ENCODE measurements at places on chromosomes 6 and 20.

- DNase-seq, result no peak
Observed at GRCh38 chr6:113672491-113673149, 184.5 kb upstream of the MARCKS start.

GRCh38 chr6:141421378-141421777, 711.3 kb upstream of the GJE1 start:
- DNase-seq, result no peak

- DNase-seq, result no peak
Observed at GRCh38 chr20:3406481-3407039, 909 bp downstream of the DNAAF9 start.

GRCh38 chr6:34239893-34240292, 3.2 kb downstream of the HMGA1 start:
- no peak for DNase-seq

DNA sequence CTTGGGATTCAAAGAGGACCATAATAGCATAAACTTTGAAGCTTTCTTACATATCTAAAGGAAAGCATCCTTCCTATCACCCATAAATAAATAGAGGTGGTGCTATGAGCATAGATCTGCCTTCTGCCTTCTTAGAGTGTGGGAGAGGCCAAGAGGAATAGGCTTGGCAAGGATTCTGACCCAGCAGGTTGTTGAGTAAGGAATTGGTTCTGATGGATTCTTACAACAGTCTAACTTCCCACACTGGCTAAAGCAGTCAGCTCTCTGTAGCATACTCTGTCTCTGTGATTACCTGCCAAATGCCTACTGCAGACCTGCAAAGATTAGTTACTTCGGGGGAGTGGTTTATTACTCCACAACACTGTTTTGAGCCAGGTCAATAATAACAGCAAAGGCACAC, 198.0 kb upstream of the RAB32 start:
- DNase-seq, result no peak

DNA sequence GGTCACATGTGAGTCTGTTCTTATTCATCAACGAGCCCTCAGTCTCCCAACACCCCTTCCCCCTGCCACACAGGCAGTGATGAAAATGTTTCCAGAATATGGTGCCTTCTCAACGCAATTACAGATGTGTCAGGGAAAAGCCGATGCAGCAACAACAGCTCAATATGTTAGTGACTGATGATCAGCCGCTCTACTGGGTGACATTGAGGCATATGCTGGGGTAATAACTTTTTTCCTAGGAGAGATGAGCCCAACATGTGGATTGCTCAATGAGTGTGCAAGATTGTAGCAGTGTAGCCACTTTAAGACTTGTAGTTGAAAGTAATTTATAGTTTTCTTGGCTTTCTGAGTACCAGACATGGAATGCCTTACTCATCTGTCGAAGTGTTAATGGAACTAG, 49.4 kb downstream of the DTD1 start:
- no peak for DNase-seq

- no peak for DNase-seq
Observed at GRCh38 chr6:125415913-125416312, 114.1 kb upstream of the HDDC2 start.

DNA sequence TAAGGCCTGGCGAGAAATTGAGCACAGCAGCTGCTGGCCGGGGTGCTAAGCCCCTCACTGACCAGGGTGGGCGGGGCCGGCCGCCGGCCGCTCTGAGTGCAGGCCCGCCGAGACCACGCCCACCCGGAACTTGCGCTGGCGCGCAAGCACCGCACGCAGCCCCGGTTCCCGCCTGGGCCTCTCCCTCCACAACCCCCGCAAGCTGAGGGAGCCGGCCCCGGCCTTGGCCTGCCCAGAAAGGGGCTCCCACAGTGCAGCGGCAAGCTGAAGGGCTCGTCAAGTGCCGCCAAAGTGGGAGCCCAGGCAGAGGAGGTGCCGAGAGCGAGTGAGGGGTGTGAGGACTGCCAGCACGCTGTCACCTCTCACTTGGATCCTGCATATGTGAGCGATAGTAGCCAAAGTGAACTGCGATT, 251.2 kb downstream of the GJA1 start:
- DNase-seq, result no peak

- DNase-seq, result no peak
Observed at GRCh38 chr6:28996844-28997510, 8.1 kb downstream of the ZNF311 start.

DNA sequence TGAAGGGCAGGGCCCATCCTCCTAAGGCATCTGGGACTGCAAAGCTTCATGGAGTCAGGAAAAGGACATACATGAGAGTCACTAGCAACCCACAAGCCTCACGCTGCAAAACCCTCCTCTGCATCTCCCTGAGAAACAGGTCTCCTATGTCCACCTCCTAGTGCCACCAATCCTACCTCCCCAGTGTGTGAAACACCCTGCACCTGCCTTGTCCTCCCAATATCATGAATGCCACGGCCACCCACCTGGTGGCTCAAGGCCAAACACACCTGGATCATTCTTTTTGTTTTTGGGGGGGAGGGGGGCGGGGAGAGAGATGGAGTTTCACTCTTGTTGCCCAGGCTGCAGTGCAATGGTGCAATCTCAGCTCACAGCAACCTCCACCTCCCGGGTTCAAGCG, 90.5 kb downstream of the ZMYND8 start:
- no peak for DNase-seq

DNA sequence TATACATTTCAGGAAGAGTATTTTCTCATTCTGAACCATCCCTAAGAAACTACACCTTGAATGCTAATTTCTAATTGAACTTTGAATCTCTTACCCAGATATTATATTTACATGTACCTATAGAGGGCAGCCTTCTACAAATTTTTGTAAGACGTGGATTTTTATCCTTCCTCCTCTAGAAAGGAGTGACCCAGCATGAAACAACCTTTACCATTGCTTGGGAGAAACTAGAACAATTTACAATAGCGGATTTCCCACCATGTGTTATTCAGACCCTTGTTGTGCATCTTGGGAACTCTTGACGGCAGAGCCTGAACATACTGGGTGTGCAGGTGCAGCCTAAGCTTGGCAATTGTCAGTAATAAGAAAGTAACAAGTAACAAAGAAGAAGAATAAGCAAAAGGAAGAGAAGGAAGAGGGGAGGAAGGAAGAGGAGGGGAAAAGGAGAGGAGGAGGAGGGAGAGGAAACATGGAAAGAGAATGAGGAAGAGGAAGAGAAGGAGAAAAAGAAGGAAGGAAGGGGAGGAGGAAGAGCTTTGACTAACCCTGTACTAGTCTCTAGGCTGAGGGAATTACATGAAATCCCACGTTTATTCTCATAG, 10.8 kb upstream of the TAAR1 start:
- DNase-seq, result no peak

GRCh38 chr6:21075986-21076385, 517.6 kb upstream of the SOX4 start:
- no peak for DNase-seq

DNA sequence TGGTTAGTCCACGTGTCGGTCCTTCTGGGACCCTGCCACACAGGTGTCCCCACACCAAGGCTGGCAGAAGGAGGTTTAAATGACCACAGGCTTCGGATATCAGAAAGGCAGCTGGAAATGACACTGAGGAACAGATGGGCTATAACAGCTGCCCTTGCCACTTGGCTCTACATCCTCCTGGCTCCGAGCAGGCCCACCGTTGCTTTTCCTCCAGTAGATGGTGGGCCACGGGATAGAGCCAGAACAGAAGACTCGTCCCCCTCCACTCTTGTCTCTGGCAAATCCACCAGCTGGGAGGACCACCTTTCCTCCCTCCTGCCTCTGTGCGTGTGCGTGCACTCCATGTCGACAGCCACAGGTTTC, 17.6 kb downstream of the WRNIP1 start:
- DNase-seq, result no peak

DNA sequence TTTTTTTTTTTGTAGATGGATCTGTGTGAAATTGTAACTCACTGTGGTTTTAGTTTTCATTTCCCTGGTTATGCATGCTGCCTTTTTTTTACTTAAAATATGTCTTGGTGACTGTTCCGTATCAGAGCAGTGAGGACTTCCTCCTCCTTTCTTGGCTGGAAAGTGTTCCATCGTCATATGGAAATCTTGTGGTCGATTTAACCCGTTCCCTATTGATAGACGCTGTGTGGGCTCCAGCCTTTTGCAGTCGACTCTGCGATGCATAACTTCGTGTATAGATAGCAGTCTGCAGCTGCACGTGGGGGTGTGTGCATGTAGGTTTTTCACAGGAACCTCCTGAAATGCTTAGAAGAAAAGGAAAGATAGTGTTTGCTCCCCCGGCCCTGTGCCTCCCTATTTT, 28.1 kb upstream of the PNPLA1 start:
- DNase-seq, result no peak

GRCh38 chr20:13793001-13793400, 8.2 kb downstream of the NDUFAF5 start:
- no peak for DNase-seq

- DNase-seq, result no peak
Observed at GRCh38 chr20:5696011-5696559, 54.1 kb upstream of the SHLD1 start.

- no peak for DNase-seq
Observed at GRCh38 chr6:40253420-40253819, 319.2 kb upstream of the MOCS1 start.

GRCh38 chr6:108592371-108593337, 31.9 kb downstream of the FOXO3 start:
- DNase-seq, result peak; percentile 15

DNA sequence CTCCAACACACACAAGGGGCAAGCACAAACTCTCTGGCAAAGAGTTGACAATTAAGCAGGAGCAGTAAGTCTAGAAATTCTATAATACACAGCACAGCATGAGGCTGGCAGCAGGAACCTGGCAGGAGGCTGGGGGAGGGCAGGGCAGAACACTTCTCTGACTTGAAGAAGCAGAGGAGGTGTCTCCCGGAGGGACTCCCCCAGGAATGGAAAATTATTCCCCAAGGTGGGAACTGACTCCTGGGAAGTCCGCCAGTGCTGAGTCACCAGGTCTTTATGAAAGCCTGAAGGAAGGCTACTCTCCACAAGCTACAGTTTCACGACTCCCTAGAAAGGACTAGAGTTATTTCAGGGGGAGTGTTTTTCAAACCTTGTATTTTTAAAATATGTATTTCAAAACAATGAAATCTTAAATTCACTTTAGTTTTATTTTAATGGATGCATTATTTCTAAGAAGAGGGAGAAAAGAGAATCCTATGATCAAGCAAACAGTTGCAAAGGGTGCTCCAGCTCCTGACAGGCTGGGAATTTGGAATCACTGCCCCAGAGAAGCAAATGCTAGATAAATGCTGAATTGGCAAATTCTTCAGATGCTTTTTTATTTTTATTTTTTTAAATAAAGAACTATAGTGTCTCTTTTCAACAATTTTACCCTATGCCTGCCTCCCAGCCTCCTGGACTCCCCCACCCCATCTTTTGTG, 192.8 kb downstream of the LY86 start:
- no peak for DNase-seq

GRCh38 chr6:151166180-151166579, 73.6 kb upstream of the AKAP12 start:
- no peak for DNase-seq

DNA sequence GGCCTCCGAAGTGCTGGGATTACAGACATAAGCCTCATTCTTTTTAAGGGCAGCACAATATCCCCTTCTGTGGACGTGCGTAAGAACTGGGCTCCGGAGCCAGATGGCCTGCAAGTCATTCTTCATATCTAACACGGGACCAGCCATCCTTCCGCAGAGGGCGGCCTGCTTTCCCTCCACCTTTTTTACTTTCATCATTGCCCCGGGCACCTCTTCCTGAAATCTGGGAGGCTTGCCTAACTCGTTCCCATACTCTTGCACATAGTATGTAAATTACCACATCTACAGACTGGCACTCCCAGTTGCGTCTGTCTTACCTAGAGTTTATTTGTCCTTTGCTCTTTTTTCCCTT, 29.9 kb upstream of the SLC23A2 start:
- no peak for DNase-seq

DNA sequence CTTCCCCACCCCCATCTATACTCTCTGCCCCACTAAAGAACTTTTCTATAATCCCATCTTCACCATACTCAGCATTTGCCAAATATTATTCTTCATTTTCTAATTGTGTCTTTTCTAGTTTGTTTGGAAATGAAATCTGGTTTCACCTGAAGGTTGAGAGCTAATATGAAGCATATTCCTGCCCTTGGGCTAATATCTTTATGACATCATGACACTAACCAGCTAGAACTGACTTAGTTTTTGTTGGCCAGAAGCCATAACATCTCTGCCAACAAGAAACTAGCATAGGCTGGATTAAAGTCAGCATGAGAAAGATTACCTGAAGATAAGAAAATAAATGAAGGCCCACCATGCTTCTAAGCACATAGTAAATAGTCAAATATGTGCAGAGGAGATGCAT, 16.7 kb downstream of the UNC5CL start:
- no peak for DNase-seq
